ENCODE measurements at places on chromosomes 12 and 14. TPM values are rescaled to one million over a fixed set of nuclear protein-coding genes. Genes with fewer than 3 reads are reported as not detected.

The SYT1 gene
- 2.5 TPM for total RNA-seq

The BMP4 gene
- 5.7 TPM for total RNA-seq

The CLEC7A gene
- total RNA-seq, result 3.7 TPM

DNA sequence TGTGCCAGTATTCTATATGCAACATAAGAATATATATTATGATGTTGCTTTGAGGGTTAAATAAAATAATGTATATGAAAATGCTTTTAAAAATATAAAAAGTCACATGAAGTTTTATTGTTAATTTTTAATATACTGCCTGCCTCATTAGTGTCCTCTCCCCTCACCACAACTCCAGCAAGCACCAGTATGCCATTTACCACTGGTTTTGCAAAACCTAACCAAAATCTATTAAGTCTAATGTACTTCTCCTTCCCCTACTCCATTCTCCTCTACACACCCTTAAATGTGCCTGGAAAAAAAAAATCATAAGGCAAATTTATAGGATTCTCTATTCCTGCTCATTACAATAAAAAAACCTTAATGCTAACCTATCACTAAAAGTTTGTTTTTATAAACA lies 24.0 kb upstream of the GNG2 start:
- no peaks in the 10 kb centered on the region for H3K36me3 ChIP-seq
- H3K27ac ChIP-seq, result no peak overlapping the region
- no peaks in the 10 kb centered on the region for H3K4me1 ChIP-seq
- no peak overlapping the region for H3K4me3 ChIP-seq

GRCh38 chr14:21036751-21037150 lies 2.1 kb upstream of the RNASE13 start:
- no peaks in the 10 kb centered on the region for H3K27me3 ChIP-seq
- no peak for DNase-seq
- H3K4me3 ChIP-seq, result no peak overlapping the region
- H3K27ac ChIP-seq, result no peak overlapping the region
- H3K36me3 ChIP-seq, result no peaks in the 10 kb centered on the region

DNA sequence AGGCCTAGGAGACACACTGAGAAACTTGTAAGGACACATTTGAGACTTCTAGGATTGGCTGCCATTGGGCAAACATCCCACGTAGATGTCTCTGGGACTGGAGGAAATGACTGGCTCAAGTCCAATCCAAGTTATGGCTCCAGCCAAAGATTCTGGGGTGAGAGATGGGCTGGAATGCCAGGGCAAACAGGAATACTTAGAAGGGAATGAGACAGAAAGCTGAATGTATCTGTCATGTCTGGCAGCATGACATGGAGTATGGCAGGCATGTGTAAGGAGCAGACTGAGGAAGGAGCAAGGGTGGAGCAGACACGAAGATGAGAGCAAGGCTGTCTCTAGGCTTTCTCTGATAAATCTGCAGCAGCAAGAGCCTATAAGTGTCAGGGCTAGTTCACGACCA lies 209.2 kb downstream of the PHLDA1 start:
- H3K27ac ChIP-seq, result no peak overlapping the region
- H3K4me1 ChIP-seq, result no peaks in the 10 kb centered on the region
- no peak overlapping the region for H3K4me3 ChIP-seq
- no peaks in the 10 kb centered on the region for H3K36me3 ChIP-seq
- no peak for DNase-seq

GRCh38 chr14:101962503-101962874 lies 1.9 kb upstream of the DYNC1H1 start:
- no peak for DNase-seq
- H3K36me3 ChIP-seq, result no peaks in the 10 kb centered on the region
- no peak overlapping the region for H3K4me3 ChIP-seq
- no peaks in the 10 kb centered on the region for H3K27me3 ChIP-seq
- H3K4me1 ChIP-seq, result peaks cover 4% of the 10 kb centered on the region

DNA sequence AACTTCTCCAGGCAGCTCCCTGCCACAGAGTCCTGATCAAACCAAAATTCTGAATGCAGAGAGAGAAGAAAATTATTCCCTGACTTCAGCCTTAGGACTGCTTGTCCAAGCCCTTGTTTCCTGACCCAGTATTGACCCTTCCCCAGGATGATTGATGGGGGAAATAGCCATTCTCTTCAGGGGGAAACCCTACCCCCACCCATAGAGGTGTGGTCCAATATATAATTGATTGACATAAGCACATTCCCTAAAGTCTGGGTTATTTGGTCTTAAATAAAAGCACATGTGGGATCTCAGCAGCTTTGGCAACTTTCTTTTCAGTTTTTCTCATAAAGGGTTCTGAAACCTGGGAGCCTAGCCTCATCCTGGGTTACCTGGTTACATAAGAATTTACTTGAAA lies 201.2 kb upstream of the DDHD1 start:
- H3K27ac ChIP-seq, result no peak overlapping the region
- no peaks in the 10 kb centered on the region for H3K36me3 ChIP-seq
- H3K4me1 ChIP-seq, result peaks cover 4% of the 10 kb centered on the region
- H3K4me3 ChIP-seq, result no peak overlapping the region
- no peaks in the 10 kb centered on the region for H3K27me3 ChIP-seq

- no peaks in the 10 kb centered on the region for H3K4me1 ChIP-seq
- no peak overlapping the region for H3K4me3 ChIP-seq
- H3K27me3 ChIP-seq, result no peaks in the 10 kb centered on the region
- H3K27ac ChIP-seq, result no peak overlapping the region
- H3K36me3 ChIP-seq, result no peaks in the 10 kb centered on the region
Measured at GRCh38 chr14:76607510-76607909, 153.8 kb upstream of the VASH1 start.
